ENCODE measurements at places on chromosomes 5 and 9.

DNA sequence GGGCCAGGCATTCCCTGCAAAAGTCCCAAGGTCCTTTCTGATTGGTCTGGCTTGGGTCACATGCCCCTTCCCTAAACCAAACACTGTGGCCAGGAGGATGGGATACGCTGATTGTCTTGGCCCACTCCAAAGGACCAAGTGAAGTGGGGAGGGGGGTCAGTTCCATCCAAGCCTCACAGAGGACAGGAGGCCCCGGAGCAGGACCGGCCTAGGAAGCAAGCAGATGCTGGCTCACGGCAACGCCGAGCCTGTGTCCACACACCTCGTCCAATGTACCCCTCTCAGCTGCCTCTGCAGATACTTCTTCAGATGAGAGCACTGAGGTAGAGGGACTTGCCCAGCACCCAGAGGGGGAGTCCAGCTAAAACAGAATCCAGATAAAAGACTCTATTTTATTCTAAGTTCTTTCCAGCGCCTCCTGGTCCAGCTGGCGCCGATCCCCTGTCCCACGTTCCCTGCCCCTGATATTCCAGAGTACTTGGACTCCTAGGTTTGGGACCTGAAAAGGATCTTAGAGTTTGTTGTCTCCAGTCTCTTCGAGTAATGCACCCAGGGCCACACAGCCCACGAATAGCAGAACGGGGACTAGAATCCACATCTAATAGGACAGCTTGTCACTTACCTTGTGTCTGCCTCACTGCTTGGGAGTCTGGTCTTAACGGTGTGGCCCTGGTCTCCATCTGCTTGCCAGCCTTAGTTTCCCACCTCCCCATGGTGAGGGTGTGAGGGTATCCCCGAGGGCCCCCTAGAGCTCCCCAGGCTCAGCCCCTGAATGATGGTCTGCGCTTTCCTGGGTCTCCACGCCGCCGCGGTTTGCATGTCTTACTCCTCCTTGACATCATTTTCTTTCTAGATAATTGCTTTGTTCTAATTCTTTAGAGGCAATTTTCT is 72.4 kb upstream of the UNC5A start:
- DNase-seq, result no peak

GRCh38 chr5:157607371-157608161 is 32.0 kb upstream of the ADAM19 start:
- peak; percentile 92 for DNase-seq

DNA sequence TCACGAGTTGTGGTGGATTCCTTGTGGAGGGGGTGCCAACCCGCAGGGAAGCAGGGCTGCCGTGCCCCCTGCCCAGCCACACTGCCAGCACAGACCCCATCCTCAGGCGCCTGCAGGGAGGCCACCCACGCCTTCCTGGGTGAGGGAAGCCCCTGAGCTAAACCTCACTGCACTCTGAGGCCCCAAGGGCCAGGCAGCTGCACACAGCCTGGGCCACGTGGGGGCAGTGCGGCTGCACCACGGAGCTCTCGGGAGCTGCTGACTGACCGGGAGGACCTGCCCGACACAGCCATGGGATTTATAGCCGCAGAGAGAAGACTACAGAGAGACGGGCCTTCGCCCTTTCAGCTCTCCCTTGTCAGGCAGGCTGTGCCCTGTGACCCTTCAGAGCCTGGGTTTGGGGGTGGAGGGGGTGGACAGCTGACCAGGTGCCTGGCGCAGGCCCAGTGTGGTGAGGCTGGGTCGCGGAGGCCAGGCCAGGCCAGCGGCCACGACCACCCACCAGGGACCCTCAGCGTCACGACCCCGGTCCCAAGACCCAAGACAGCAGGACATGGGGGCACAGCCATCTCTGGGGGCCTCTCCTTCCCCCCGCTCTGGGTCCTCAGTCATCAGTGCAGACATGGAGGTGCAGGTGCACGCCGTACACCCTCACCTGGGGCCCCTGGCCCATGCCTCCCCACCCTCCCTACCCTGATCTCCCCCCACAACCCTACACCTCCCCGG is 4.3 kb upstream of the AHRR start:
- peak; percentile 65 for DNase-seq

DNA sequence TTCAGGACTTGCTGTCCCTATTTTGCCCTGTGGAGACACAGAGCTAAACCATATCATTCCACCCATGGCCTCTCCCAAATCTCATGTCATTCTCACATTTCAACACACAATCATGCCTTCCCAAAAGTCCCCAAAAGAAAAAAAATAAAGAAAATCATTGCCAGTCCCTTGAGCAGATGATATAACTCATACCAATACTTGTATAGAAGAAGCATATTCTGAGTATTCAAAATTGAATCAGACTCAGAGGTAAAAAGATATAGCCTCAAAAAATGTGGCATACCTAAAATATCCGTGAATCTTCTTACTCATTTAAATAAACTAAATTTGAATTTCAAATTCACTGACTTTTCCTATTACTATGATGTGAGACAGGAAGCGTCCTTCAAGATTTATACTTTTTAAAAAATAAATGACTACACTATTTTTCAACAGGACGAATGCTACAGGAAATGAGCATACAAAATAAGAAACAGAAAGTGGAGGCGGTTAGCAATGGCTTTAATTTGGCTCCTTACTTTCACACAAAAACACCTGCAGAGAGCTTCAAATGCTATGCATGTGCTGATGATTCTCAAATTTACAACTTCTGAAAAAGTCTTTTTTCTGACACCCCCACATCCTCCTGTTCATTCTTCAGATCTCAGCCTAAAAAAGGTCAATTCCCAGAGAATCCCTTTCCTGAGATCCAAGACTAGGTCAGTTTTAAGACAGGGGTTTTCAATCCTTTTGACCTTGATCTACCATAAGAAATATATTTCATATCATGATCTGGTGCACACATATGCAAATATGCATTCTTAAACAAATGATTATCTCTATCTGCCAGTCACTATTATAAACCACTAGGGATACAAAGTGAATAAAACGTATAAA is 39.6 kb upstream of the DMXL1 start:
- no peak for DNase-seq

DNA sequence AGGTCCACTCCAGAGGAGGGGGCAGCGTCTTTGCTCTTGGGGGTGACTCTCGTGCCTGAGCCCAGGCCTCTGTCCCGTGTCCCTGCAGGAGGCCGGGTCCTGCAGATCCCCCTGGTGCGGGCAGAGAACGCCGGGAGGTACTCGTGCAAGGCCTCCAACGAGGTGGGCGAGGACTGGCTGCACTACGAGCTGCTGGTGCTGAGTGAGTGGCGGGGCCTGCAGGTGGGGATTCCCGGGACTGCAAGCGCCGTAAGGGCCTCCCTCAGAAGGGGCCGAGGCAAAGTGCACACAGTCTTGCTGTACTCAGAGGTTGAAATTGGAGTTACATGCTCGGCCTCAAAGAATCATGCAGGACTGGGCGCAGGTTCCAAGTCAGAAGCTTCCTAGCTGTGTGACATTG is 62.7 kb upstream of the ASS1 start:
- DNase-seq, result no peak
